ENCODE measurements at places on chromosomes 16 and 17.

GRCh38 chr17:13374203-13375143 is 227.3 kb downstream of the HS3ST3A1 start:
- DNase-seq: no peak

DNA sequence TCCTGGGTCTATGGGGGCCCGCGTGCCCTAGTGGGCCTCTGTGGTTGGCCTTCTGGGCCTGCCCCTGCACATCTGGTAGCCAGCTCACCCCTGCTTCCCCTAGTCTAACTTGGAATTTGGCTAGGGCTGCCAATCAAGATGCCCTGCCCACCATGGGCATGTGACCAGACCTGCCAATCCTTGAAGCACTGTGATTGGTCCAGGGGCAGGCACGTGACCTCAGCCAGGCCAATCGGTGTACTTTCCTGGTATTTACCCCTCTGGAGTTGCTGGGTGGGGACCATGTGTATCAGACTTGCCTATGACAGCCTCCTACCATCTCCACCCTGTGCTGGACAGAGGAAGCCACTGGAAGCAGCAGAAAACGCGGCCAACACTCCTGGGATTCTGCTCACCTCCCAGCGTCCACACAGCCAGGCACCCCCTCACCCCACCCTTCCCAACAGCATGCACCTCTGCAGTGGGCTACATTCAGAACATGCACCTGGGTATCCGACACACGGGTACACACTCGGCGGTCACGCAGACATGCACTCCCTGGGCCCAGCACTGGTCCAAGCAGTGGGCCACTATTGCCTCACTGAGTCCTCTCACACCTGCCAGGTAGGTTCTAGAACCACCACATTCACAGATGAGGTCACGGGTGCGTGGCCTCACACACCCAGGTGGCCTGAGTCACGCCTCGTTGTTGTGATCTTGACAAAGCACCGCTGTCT is 96.9 kb downstream of the RBFOX3 start:
- no peak for DNase-seq

GRCh38 chr17:49980703-49981197 is 11.8 kb downstream of the DLX4 start:
- no peak for DNase-seq

GRCh38 chr16:8453359-8453758 is 137.0 kb downstream of the TMEM114 start:
- no peak for DNase-seq

DNA sequence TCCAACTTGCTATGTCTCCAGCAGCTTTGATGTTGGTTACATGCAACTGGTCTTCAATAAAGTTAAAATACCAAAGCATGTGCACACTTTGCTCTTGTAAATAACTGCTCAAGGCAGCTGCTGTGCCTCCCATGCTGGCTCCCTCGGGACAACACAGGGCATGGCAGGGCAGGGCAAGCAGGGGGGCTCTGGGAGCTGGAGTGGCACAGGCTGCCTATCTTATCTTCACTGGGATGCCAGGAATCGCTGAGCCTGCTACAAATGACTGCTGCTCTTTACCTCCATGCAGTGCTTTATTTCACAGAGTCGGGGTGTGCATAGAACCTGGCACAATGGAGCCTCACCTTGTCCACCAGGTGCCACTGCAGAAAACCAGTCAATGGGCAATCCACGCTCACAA is 21.8 kb downstream of the PEMT start:
- DNase-seq: no peak

GRCh38 chr17:30549864-30550511 is 72.8 kb downstream of the GOSR1 start:
- no peak for DNase-seq

DNA sequence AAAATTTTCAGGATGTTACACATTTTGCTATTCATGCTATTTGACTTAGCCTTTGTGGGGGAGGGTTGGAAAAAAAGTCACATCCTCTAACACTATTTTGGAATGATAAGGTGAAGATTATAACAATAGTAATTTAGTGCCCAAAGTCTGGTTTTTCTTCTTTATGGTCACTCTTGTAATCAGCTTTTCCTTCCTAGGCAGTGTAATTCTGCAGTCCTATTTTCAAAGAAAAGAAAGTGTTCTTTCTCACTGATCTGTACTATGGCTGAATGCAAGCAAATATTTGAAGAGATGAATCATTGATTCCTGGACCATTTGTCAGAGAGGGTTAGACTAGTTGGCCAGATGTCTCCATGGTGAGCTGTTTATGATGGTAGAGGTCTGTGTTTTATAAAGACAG is 8.4 kb downstream of the RSPRY1 start:
- DNase-seq: peak; percentile 31

DNA sequence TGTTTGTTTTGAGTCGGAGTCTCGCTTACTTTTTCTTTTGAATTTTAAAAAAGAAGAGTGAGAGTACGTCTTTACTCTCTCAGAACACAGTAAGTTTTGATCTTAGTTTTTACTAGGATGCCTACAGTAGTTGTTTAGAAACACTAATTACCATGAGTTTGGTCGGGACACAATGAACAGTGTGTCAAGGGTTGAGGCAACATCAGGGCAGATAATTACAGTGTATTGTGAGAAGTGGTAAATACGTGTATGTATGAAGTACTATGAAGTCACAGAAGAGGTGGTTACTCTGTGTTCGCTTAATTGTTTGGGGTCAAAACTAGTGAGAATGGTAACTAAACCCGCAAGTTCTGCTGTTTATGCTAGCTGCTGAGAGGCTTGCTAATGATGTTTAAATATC is 18.2 kb downstream of the PAFAH1B1 start:
- no peak for DNase-seq

GRCh38 chr17:70099884-70100283 is 24.9 kb downstream of the KCNJ16 start:
- peak; percentile 23 for DNase-seq

GRCh38 chr16:16014329-16015224 is 65.2 kb downstream of the ABCC1 start:
- DNase-seq: peak; percentile 81

DNA sequence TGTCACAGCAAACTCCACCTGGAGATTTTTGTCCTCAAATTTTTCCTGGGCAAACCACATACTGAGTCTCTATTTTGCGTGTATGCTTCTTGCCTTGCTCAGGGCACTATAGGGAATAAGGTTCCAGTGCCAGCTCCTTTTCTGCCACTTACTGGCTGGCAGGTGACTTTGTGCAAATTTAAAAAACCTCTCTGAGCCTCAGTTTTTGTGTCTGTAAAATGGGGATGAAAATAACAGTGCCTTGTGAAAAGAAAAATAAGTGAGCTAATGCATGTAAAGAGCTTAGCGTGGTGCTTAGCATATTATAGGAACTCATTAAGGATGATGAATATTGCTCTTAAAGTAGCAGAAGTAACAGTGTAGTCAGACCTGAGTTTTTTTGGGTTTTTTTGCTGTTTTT is 19.9 kb downstream of the CLEC19A start:
- no peak for DNase-seq

DNA sequence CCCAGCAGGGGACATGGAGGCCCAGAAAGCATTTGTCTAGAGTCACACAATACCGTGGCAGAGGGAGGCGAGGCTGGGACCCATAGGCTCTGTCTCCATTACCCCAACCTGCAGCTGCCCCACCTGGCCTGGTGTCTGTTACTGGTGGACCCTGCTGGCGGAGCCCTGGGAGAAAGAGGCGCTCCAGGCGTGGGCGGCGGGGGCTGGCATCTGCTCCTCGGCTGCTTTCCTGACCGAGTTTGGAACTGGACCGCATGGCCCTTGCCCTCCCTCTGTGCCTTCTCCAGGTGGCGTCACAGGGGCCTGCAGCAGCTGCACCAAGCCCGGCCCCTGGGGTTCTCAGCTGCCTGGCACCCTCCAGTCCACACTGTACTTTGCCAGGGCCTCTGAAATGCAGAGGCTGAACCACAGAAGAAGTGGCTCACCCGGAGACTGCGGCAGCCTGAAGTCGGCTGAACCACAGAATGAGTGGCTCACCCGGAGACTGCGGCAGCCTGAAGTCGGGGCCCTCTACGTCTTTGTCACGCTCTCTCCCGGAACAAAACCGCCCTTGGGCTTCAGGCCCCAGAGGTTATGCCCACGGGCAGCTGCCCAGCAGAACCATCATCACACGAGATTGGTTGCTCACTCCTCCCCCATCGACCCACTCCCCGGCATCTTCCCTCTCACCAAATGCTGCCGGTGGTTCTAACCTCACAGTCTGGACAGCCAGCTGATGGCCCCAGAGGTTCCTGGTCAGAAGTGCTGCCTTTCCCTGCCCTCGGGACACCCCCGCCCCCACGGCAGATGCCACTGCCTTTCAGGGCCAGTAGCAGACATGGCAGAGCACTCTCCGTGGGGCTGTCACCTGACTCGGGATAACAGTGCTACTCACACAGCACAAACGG is 20.2 kb downstream of the CBFA2T3 start:
- no peak for DNase-seq

GRCh38 chr17:61064087-61064951 is 335.3 kb upstream of the TBX2 start:
- no peak for DNase-seq

GRCh38 chr17:58306131-58306951 is 22.3 kb downstream of the TSPOAP1 start:
- DNase-seq: no peak
